ENCODE measurements at places on chromosomes 13 and 19.
A peak's percentile ranks its signal among the peaks of the same experiment; 100 is the strongest.

DNA sequence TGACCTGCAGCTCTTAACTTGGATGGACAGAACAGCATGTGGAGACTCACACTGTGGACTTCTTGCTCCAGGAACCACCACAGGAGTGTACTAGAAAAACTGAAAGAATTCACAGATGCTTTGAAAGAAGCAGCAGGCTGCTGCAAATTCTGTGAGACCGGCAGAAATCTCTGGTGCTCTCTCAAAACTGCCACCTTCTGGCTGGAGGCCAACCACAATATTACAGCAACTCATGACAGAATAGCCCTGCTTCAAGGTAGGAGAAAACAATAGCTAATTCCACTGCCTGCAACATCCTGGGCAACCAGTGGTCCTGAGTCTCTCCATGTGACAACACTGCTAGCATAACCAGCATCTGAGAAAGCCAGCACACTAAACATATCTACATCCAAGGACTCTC, 26.9 kb downstream of the CDK8 start:
- no peak for DNase-seq

- no peak for DNase-seq
These were observed 234.9 kb downstream of the PCDH9 start for GRCh38 chr13:66995203-66995611.

DNA sequence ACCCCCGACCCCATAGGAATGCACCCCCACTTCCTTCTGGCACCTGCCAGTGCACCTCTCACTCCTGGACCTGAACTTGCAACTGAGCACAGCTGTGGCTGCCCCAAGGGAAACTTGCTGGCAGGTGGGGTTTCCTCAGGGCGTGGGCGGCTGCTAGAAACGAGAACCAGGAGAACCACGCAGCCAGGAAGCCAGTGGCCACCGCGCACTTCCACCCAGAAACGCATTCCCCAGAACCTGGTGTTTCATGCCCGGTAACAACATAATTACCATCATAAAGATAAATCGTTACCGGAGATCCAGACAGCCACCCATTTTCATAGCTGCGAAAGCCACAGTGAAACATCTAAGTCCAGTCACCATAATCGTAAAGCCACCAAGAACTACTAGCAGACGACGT, 75.2 kb upstream of the C13orf46 start:
- no peak for DNase-seq

DNA sequence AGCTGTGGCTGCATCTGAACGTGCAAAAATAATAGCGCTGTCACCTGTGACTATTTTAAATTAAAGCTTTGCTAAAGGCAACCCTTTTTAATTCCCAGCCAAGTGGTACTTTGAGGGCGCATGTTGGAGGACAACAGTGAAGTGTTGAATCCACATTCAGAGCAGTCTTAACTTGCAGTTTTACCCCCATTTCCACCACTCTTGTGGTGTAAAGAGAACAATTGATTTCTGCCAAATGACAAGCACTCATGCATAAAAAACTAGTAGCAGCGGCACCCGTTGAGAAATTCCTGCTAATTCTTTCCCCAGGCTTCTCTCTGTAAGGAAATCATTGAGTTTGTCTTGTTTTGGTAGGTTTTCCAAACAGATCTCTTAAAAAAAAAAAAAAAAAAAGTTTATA, 1033.3 kb downstream of the EFNB2 start:
- no peak for DNase-seq

DNA sequence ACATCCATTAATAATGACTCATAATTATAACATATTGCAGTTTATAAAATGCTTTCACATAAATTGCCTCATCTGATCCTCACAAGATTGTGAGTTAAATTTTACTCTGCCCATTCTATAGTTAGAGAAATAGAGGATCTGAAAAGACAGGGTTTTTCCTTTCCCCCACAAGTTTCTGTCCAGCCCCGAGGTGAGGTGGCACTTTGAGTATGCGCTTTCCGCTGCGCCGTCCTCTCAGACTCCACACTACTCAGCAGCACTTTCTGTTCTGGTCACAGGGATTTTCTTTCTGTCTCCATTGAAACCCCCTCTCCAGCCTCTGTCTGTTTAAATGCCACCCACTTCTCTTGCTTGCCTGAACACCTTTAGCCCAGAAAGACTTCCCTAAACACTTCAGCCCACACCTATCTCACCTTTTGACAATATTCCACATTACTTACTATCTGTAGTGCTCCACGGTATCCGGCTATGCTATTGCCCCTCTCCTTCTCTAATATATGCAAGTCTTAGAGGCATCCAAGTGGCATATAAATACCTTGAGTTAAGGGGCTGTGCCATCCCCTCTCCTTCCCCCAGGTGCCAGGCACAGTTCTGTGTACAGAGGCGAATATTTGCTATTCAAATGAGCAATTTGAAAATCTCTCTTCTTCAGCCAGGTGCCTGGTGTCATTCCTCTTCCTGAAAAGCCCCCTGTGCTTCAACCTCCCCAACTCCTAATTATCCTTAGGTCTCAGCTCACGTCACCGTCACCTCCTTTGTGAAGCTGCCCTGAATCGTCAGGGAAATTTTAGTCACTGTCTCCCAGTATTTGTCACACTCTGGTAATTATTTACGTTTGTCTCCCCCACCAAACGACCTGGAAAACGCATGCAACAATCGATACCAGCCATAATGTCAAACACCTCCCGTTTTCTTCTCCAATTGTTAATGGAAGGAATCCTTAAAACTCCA, 268.7 kb downstream of the NHLRC3 start:
- no peak for DNase-seq

GRCh38 chr13:27022571-27023311, 148.9 kb downstream of the USP12 start:
- DNase-seq = no peak

DNA sequence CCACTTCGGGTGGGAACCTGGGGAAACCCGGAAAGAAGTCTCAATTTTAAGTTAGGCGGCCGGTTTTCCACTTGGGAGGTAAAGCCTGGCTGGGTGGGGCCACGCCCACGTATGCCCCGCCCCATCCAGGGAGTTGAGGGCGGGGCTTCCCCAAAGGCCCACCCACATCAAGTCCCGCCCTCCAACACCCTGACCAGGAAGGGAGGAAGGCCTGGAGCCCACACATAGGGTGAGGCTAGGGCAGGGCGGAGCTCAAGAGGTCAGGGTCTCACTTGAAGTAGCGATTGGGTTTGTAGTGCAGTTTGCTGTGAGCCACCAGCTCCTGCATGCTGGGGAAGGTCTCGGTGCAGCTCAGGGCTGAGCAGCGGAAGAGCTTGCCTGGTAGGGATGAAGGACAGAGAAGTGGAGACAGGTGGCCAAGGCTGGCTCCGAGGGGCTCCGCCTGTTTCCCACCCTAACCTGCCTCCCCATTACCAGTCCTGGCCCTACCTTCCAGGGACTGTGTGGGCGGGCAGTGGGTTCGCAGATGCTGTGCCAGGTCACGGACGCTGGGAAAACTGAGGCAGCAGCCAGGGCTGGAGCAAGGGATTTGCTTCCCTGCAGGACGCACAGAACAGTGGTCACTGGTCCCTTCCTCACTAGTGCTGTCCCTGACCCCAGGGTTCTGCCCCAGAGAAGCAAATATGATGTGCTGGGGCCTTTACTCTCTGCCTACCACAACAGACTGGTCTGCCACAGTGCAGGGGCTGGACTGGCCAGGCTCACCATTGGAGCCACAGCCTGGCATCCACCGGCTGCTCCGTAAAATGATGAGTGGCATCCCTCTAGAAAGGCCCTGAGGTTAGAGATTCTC, 1.6 kb downstream of the ZNF414 start:
- no peak for DNase-seq

DNA sequence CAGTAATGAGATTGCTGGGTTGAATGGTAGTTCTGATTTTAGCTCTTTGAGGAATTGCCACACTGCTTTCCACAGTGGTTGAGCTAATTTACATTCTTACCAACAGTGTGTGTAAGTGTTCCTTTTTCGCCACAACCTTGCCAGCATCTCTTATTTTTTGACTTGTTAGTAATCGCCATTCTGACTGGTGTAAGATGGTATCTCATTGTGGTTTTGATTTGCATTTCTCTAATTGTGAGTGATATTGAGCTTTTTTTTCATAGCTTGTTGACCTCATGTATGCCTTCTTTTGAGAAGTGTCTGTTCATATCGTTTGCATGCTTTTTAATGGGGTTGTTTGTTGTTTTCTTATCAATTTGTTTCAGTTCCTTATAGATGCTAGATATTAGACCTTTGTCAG, 245.0 kb downstream of the MTUS2 start:
- no peak for DNase-seq

GRCh38 chr13:101544979-101545378, 92.5 kb downstream of the ITGBL1 start:
- no peak for DNase-seq

GRCh38 chr13:88602786-88603777, 931.9 kb downstream of the SLITRK5 start:
- no peak for DNase-seq

GRCh38 chr19:16261584-16262368, 62.9 kb upstream of the KLF2 start:
- DNase-seq = no peak

DNA sequence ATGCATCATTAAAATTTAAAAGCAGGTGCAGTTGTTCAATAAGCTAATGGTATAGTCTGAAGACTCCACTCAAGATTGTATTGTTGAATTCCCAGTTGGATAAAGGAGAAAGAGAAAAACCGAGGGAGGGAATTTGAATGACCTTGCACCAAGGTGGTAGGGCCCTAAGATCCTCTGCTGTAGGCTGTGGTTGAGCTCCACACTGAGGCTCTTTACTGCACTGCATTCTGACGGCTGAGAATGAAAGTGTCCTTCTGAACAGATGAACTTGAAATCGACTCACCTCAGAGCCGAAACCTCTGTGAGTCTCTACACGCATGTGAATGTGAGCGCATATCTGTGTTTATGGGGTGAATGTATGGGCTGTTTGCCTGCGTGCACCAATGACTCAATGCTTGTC, 388.9 kb upstream of the DACH1 start:
- DNase-seq = no peak

DNA sequence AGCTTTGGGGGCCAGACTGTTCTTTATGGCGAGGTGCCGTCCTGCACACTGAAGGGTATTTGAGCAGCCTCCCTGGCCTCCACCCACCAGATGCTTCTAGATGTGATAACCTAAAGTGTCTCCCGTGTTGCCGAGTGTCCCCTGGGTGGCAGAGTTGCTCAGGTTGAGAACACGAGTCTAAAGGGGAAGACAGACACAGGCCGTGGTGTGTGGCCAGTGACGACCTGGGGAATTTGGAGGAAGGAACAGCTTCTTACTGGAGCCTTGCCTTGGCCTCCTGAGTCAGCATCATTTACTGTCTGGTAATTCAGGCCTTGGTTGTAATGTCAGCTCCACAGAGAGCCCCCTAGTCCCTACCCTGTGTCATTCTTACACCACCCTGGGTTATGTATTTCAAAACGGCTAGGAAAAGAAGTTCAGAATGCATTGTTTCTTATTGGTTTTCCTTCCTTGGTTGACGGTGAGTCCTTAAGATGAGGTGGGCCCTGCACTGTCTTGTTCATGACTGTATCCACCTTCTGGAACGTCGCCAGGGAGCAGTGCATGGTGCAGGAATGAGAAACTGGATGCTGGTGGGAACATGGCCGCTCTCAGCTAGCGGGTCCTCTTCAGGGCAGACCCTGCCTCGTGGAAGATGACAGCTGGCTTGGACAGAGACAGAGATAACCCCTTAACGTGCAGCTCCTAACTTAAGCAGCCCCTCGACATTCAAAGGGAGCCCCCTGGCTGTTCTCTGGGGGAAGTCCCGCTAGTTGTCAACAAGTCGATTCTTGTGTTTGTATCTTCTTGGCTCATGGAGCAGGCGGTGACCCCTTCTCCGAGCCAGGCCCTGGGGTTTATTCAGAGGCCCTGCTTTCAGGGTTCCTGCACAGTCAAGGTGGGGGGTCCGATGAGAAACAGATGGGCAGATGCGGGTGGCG, 7.2 kb downstream of the SIN3B start:
- no peak for DNase-seq

GRCh38 chr13:20566468-20566897, 474 bp upstream of the IFT88 start:
- peak; percentile 87 for DNase-seq

DNA sequence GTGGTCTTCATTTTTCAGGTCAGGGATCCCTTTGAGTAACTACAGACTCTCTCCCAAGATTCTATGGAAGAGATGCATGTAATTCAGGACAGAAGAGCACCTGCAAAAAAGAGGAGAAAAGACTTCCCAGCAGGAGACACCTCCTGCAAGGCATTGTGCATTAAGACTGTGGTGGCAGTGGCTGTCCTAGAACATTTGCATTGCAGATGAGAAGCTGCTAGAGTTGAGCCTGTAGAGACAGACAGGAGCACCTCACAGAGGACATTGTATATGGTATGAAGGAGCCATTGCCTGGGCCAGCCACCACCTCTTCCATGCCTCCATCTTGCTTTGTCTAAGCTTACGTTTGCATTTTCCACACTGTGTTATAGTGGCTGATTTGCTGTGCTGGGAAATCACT, 11.2 kb upstream of the MYO16 start:
- no peak for DNase-seq

GRCh38 chr19:6868351-6868750, 19.0 kb upstream of the ADGRE1 start:
- no peak for DNase-seq

DNA sequence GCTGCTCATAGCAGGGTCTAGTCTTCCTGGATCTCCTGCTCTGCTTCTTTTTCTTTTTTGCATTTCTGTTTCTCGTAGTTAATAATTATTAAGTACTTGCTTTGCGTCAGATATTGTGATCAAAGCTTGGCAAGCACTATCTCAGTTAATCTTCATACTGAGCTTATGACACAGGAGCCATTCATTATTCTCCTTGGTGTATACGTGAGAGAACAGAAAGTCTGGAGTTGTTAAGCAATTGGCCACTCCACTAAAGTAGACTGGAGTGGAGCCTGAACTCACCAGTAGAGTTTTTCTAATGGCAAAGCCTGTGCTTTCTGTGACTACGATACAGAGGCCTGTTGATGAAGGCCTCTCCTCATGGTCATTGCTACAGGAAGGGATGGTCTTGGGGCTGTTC, 285.9 kb downstream of the RFC3 start:
- DNase-seq = no peak

DNA sequence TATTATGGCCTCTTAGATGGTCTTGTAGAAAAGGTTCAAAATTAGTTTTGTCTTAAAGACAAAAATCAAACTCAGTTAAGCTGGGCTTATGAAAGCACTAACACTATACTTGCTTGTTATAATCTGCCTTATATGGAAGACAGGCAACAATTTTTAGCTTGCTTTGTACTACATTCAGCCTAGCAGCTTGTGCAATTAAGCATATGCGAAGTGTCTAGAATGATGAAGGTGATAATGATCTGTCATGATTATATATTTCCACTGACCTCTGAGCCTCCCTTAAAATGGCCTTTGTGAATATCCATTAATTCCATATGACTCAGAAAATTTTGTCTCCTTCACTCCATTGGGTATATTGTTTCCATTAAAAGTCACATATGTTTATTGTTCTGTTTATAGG, 834.9 kb downstream of the OLFM4 start:
- no peak for DNase-seq

- no peak for DNase-seq
These were observed 1.1 kb upstream of the FARP1 start for GRCh38 chr13:98141509-98142379.
